Fibroblast of lung (primary cell): ENCODE measurements at places on chromosomes 16 and 17.

GRCh38 chr17:35977509-35977908 is 3.8 kb downstream of the CCL16 start:
- no peak for DNase-seq
- H3K27me3 ChIP-seq = no peaks in the 10 kb centered on the region
- H3K4me3 ChIP-seq = no peak overlapping the region
- no peaks in the 10 kb centered on the region for H3K4me1 ChIP-seq
- H3K36me3 ChIP-seq = no peaks in the 10 kb centered on the region
- no peak overlapping the region for H3K27ac ChIP-seq

DNA sequence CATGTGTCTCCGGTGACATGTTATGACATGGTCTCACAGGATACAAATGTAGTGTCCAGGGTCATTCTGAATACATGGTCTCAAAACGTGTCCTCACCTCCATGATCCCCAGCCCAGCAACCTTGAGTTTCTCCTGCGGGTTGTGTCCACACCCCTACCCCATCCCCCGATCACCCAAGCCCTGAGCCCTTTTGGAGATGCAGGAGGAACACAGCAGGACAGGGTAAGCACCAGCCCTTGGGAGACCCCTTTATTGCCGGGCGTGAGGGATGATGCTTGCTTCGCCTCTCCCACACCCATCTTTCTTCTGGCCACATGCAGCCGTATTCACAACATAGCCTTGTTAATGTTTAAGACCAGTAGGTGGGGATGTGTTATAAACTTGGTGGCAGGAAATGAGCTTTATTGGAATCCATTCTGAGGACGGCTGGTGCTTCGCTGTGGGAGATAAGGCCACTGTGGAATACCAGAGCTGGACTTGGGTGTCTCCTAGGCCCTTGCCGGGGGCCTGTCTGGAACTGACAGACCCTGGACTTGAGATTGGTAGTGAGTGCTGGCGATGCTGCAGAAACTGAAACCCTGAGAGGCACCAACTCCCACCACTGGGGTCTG is 5.5 kb downstream of the TMEM132E start:
- no peaks in the 10 kb centered on the region for H3K36me3 ChIP-seq
- peak; percentile 14 for DNase-seq
- no peak overlapping the region for H3K27ac ChIP-seq

DNA sequence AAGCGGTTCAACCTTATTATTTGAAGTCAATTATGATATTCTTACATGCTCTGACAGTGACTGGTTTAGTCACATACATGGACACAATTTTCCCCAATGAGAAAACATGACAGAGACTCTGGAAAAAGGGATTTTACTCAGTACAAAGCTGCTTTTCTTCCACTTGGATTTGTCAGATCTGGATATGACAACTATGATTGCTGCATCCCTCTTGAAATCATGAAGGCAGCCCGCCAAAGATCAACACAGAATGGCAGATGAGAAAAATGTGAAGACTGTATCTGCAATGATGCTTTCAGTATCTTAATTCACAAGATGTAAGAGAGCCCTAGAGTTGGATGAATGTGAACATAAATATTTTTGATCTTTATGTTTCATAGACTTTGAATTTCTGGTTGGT is 439.6 kb downstream of the CDH8 start:
- H3K27me3 ChIP-seq = no peaks in the 10 kb centered on the region
- H3K4me3 ChIP-seq = no peak overlapping the region
- no peak for DNase-seq
- no peak overlapping the region for H3K27ac ChIP-seq
- no peaks in the 10 kb centered on the region for H3K36me3 ChIP-seq

DNA sequence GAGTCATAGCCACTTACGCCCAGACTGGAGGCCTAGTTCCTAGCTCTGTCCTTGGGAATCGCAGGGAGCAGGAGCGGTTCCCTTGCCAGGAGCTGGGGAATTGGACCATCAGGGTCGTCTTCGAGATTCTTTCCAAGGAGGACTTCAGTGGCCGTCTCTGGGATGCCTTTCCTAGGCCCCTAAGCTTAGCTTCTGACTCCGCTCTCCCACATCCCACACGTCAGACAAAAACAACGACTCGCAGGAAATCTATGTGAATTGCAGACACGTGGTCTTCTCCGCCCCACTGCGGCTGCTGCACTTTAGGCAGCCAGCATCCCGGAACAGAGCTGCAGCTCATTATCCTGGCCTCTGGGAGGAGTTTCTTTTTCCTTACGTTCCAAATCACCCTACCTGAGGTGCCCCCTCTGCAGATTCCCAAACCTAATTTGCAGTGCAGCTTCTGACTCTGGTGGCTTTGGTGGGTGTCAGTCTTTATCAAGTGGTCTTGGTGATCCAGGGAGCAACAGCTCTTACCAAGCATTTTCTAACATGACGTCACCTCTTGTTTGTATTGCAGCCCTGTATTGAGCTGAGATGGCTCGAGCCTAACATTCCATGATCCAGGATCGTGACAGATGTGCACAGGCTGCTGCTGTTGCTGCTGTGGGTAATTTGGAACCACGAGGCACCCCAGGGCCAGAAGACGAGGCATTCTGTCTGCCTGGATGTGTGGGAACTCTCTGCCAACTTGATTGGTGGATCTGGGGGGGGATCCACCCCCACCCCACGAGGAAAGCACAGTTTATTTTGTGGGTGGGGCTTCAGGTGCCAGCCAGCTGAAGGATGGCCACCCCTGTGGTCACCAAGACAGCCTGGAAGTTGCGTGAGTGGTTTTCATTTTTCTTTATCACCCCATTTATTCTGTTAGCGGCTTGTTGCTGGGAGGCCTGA is 1.1 kb downstream of the KATNB1 start:
- peak; percentile 82 for DNase-seq
- H3K27me3 ChIP-seq = no peaks in the 10 kb centered on the region
- H3K4me3 ChIP-seq = peak overlapping the region; percentile 65
- H3K27ac ChIP-seq = peak overlapping the region; percentile 88
